ENCODE measurements at places on chromosomes 1 and 21. TPM values are rescaled to one million over a fixed set of nuclear protein-coding genes. Genes with fewer than 3 reads are reported as not detected.

The PPIAL4G gene
- total RNA-seq = not detected

GRCh38 chr1:201748335-201748734 lies 80.6 kb upstream of the IPO9 start:
- no peak for DNase-seq

The CELA2B gene
- total RNA-seq = not detected

The HPCAL4 gene
- total RNA-seq = 0.88 TPM

- DNase-seq = peak; percentile 79
These were observed 543 bp upstream of the KCNJ10 start for GRCh38 chr1:160070243-160071163.

GRCh38 chr1:56696663-56697062 lies 51.5 kb downstream of the PRKAA2 start:
- DNase-seq = no peak

GRCh38 chr1:86912281-86912900 lies 1.5 kb downstream of the SELENOF start:
- no peak for DNase-seq

The FCER1G gene
- 22.0 TPM for total RNA-seq

All from left ventricle myocardium inferior (tissue), 1 donor.